ENCODE measurements at places on chromosomes 2 and 18.

- DNase-seq = no peak
Measured at GRCh38 chr2:102278720-102279390, 32.5 kb upstream of the IL1RL1 start.

- DNase-seq = no peak
Measured at GRCh38 chr2:28567061-28567471, 71.2 kb downstream of the PLB1 start.

GRCh38 chr2:134717286-134718022 lies 1.3 kb downstream of the TMEM163 start:
- DNase-seq = no peak

GRCh38 chr18:79944746-79945117 lies 6.7 kb downstream of the SLC66A2 start:
- no peak for DNase-seq

- DNase-seq = no peak
Measured at GRCh38 chr2:44285174-44285573, 9.9 kb downstream of the SLC3A1 start.

DNA sequence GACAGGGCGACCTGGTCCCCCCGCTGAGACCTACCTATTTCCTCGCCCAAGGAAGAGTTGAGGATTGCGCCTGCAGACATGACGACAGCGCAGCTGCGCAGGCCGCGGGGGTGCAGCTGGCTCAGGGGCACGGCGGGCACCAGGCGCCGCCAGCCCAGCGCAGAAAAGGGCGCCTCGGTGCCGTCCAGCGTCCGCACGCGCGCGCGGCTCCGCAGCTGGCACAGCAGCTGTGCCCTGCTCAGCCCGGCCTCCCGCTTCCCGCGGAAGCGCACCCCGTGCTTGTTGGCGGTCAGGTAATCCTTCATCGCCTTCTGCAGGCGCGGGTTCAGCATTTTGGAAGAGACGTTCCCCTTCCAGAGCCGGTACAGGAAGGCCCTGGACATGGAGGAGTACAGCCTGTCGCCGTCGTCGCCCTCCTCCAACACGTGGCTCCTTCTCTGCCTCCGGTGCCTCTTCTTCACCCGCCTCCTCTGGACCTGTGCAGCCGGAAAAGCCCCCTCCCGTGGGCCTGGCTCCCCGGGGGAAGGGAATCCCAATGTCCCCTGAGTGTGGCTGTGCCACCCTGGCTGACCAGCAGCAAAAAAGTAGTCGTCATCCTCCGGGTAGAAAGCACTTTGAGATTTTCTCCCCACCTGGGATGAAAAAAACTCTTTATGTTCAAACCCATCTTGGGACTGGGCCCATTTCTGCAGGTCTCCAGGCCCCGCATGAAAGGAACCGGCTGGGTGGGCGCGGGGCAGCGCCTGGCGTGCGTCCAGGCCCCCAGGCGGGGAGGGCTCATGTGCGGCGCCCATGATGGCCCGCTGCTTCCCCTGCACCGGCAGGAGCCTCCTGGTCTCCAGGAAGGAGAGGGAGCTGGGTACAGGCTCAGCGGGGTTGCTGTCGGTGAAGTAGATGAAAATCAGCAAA lies 42.7 kb downstream of the ST6GAL2 start:
- no peak for DNase-seq

Measured in NCI-H446 (cell line).